GM19239 (cell line): ENCODE measurements at places on chromosomes 12 and 14.

DNA sequence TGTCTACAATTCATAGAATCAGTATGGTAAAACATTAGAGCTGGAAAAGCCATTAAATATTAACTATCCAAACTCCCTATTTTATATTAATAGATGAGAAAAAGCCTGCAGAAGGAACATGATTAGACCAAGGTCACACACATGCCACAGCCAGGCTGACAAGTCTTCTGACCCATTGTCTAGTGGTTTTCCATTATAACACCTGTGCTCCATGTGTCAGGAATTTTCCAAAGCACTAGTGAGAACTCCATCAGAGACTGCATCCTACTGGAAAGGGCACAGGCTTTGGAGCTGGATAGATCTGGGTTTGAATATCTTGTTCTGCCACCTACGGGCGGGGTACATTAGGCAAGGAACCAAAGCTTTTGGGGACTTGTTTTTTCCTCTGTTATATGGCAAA, 325.5 kb downstream of the RAD51B start:
- DNase-seq: no peak

GRCh38 chr12:116922194-116922897, 11.6 kb downstream of the FBXW8 start:
- DNase-seq: no peak

- DNase-seq: peak; percentile 15
Measured at GRCh38 chr14:99479906-99480869, at the start of gene SETD3. TSS of gene SETD3 (minus strand) at chr14:99480859. CDS start at chr14:99465805, 15,054 bp downstream.

DNA sequence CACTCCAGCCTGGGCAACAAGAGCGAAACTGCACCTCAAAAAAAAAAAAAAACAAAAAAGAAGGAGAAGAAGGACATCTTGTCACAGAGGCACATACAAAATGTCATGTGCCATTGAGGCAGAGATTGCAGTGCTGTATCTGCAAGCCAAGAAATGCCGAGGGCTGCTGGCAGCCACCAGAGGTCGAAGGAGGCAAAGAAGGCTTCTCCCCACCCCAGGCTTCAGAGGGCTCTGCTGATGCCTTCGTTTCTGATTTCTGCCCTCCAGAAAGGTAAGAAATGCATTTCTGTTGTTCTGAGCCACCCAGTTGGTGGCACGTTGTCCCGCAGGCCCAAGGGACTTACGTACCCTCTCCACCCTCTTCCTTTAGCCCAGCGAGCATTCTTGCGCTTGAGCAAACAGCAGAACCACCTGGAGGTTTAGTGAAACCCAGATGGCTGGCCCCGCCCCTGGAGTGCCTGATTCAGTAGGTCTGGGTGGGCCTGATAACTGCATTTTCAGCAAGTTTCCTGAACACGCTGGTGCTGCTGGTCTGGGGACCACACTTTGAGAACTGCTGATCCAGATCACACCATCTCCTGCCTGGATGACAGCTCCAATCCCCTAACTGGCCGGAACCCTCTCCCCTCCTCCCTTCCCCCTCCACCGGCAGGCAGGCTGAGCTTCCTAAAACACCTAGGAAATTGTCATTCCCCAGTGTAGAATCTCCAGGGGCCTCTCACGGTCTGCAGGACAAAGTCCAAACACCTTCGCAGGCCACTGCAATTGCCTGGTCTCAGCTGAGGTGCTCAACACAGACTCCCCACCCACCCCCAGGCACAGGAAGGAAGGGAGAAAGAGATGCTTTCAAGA, 21.1 kb upstream of the SCARB1 start:
- no peak for DNase-seq

DNA sequence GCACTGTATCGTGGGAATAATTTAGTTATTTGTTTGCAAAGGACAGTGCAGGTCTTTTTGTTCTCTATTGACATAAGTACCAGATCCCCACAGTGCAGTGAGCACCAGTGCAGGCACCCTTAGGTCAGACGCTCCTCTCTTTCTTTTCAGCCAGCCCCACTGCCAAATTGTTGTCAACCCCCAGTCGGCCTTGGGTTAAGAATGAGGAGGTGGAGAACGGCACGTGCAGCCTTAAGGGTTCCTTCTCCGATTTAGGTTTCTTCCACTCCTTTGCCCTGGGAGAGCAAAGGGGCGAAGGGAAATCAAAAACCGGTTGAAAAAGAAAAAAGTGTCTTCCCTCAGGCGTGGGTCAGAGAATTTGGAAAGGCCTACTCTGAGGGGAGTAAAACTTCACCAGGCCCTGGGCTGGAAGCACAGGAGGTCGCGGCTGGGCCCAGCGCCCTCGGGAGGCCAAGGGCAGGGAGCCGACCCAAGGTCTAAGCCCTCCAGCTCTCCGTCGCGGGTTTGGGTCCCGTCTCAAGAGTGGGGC, 4.3 kb downstream of the PAX9 start:
- DNase-seq: no peak

GRCh38 chr14:27886256-27886655, 880.3 kb upstream of the FOXG1 start:
- DNase-seq: no peak

GRCh38 chr12:55729819-55730818, 1.3 kb upstream of the CD63 start:
- peak; percentile 47 for DNase-seq

DNA sequence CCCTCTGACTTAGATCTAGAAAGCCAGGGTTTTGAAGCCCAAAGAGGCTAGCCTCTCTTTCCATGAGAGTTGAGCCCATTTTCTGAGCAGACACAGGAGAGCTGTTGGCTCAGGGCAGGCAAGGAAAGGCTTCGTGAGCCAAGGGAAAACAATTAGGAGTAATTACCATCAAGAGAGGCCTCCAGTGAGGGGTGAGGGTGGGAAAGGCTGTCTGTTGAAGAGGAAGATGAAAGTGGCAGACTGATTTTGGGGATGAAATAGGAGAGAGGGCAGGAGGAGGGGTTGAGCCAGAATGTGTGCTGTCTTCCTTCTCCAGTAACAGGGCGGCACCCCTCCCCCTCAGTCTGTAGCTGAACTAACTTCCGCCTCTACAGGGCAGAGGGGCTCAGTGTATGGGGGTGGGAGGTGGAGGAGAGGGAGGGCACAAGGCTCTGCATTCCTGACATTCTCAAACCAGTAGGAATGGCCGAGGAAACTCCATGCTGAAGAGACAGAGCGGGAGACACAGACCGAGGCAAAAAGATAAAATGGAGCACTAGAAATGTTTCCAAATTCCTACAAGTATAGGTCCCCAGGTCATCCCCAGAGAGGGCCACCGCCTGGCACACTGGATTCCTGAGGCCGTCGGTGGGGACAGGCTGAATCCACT, 33.1 kb upstream of the COL2A1 start:
- no peak for DNase-seq

GRCh38 chr14:57957441-57957840, 91.5 kb upstream of the SLC35F4 start:
- DNase-seq: no peak

GRCh38 chr12:29463198-29463597, 34.3 kb downstream of the OVCH1 start:
- DNase-seq: no peak

GRCh38 chr12:20459920-20460319, 91.6 kb downstream of the PDE3A start:
- DNase-seq: no peak

- DNase-seq: no peak
Measured at GRCh38 chr12:15584366-15585041, 204.7 kb downstream of the EPS8 start.

- no peak for DNase-seq
Measured at GRCh38 chr12:48026060-48026827, 22.0 kb upstream of the COL2A1 start.

DNA sequence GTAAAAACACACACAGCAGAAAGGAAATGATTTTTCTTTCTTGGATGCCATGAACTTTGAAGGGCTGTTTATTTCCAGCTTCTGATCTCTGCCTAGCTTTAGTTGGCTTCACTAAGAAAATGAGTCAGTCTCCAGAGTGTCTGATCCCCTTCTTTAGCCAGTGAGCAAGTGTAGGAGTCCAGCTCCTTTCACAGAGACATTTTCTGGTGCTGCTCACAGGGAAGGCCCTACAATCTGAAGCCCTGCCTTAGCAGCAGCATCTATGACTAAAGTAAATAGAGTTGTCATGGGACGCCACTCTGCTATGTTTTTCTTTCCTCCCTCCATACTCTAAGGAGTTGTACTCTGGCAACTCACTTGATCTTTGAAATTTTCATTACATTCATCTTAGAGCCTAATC, 103.5 kb downstream of the RPAP3 start:
- no peak for DNase-seq

- no peak for DNase-seq
Measured at GRCh38 chr14:38073641-38074040, 134.1 kb upstream of the SSTR1 start.

DNA sequence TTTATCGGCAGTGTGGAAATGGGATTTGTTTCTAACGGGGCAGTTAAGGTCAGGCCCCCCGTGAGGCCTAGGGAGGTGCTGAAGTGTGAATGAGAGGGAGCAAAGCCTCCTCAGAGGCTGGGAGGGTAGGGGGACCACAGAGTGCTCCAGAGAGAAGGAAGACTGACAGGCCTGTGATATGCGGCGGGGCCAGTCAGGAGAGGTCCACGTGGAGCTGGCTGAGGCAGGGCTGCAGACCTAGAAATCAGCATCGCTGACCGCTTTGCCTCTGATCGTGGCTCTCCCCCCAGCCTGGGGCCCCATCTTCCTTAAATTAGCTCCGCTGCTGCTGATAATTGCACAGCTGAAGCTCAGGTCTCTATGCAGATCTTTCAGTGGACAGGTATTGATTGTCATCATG, 240.8 kb upstream of the PWP1 start:
- no peak for DNase-seq

- no peak for DNase-seq
Measured at GRCh38 chr12:52164624-52165023, 27.2 kb downstream of the KRT80 start.

DNA sequence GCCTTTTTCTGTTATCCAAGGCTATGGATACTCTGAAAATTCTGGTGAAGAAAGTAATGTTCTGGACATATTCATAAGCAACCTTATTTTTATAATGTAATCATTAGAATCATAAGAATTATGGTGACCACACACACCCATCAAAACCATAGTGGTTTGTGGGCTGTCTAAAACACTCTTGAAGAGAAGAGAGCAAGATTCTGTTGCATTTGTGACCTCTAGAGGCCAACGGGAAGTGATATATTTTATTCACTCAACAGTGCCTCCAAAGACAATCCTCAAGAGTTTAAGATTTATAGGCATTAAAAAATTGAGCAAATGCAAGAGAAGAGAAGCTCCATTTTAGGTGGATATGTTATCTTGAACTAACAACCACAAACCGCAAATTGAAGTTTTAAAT, 68.5 kb upstream of the LGR5 start:
- DNase-seq: no peak

- no peak for DNase-seq
Measured at GRCh38 chr12:11745113-11745512, 95.6 kb downstream of the ETV6 start.

- no peak for DNase-seq
Measured at GRCh38 chr14:43587183-43587582, 919.9 kb downstream of the FSCB start.

DNA sequence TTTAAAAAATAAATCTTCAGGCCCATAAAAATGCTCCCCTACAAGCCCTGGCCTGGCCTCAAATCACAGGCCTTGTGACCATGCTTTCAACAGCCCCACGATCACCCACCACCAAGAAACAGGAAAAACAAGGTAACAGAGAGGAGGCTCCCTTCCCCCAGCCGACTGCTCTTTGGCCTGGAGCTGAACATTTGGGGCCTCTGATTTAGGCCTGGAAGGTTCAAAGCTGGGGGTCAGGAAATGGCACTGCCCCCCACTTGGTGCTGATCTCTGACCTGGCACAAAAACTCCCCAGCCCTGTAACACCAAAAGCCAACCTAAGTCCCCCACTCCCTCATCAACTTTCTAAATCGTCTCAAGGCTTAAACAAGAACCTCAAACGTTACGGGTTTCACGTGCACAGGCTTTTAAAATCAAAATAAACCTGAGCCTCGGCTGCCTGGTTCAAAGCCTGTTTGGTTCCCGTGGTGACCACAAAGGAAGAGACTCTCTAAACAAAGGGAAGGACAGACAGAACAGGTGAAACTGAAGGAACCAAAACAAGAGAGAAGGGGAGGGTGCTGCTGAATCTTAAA, 9.0 kb downstream of the ACTN1 start:
- DNase-seq: no peak

GRCh38 chr12:106767954-106768822, 6.3 kb upstream of the RIC8B start:
- no peak for DNase-seq

DNA sequence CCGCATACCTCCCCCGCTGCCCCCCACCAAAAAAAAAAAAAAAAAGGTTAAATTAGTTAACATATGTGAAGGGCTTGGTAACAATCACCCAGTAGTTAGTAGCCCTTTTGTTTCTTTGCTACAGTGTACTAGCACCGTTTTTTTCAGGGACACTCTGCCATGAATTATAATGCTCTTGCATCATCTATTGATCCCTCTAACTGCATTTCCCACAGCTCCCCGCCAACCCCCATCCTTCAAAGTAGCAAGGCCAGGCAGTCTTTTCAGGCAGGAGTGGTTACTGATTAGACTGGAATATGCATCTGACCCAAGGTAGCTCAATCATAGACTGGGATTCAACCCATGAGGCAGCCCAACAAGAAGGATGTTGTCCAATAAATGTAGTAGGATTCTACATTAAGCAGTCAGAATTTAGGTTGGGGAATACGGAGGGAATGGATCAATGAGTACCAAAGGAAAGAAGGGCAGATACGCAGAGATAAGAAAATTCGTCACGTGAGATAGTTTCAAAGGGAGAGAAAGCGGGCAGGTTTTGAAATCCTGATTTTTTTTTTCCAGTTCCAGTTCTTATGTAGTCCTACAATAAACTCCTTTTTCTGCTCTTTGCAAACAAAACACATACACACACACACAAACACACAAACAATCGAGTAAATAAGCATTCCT, 39.8 kb upstream of the CRACR2A start:
- no peak for DNase-seq

DNA sequence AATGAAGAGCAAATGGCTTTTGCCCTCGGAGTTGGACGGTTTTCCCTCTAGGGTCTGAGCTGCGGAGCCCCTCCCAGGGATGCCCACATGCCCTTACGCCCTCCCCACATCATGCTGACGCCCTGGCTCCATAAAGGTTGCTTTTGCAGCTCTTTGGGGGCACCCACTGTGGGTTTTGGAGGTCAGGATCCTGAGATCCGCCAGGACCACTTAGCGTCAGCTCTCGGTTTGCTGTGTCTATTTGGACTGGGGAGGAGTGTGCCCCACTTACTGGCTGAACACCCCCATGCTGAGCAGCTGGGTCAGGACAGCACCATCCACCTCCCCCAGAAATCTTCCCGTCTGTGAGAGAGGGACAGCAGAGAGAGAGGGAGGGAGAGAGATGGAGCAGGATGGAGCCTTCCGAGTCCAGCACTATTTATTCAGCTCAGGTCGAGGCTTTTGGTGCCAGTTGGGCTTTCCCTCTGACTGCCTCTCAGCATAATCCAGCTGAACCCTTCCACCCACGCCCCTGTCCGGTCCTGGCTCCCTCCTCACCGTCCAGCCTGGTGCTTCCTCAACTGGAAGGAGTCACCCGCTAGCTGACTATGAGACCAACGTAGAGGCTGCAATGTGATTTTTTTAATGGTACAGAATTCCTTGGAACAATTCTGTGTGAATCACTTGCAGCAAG, 18.9 kb upstream of the LRTM2 start:
- DNase-seq: no peak

- no peak for DNase-seq
Measured at GRCh38 chr14:55075628-55076175, 24.3 kb downstream of the MAPK1IP1L start.

GRCh38 chr12:95622879-95623278, 71.6 kb upstream of the USP44 start:
- DNase-seq: no peak

GRCh38 chr12:46332260-46332659, 40.3 kb downstream of the SLC38A2 start:
- DNase-seq: no peak
